ENCODE measurements at places on chromosomes 6 and 20.

- no peak for DNase-seq
Measured at GRCh38 chr6:121755485-121755884, 320.0 kb downstream of the GJA1 start.

GRCh38 chr20:56343861-56344381 is 14.9 kb upstream of the FAM210B start:
- DNase-seq, result peak; percentile 11

DNA sequence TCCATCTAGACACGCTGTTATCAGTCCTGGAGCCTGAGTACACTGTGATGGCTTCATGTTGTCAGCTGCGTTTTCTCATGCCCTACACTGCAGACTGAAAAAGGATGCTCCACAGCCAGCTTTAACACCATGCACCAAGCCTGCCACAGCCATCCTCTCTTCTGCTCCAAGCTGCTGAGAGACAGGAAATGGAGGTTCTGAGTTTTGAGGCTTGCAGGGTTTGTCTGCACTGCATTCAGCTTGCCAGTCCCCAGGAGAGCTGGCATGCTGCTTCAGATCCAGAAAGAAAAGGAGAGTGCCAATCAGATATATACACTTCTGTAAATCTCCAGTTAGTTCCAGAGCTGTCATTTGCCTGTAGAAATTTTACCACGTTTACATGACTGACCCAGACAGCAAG is 550.7 kb upstream of the FLRT3 start:
- DNase-seq, result no peak

DNA sequence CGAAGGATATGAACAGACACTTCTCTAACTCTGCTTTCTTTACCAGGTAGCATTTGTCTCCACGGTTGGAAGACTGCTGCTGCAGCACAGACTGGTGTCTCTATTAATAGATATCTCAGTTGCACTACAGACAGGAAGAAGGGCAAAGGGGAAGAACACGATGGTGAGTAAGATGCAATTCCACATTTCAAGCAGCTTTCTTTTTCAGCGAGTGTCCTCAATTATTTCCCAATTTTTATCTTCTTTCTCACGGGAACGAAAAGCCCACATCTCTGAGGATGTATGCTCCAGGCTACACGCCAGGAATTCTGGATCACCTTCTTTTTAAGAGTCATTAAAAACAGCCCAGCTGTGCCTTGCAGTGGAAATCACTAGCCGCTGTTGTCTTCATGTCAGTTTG is 311.6 kb upstream of the ECI2 start:
- DNase-seq, result peak; percentile 82

DNA sequence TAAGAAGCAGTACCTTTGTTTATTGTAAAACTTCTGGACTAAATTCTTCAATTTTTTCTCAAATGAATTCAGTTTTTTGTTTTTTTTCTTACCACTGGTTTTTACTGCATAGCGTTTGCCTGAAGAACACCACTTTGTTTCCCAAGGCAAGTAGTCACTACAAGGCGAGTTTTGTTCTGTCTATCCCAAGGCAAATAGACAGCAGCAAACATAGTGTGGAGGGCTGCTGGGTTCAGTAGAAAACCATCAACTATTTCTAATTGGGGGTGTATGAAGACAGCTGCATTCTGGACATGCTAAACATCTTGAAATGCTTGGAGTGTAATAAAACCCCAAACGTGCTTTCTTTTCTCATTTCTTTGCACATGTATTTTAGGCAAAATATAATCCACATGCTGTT is 197.4 kb downstream of the ESR1 start:
- DNase-seq, result no peak

DNA sequence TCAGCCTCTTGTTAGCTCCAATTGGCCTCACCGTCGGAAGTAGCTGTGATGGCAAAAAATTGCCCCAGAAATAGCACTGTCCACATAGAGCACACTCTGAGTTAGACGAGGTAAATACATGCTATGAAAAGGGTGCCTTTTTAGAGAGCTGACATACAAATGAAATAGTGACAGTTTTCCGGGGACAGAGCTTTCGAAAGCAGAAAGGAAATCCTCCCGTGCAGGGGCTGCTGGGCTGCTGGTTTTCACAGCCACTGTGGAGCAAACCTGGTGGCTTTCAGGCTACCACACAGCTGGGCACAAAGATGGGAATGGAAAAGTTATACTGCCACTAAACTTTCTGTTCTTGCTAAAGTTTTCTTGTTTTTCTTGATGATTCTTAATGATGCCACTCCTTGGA is 8.3 kb downstream of the SLPI start:
- no peak for DNase-seq

- DNase-seq, result no peak
Measured at GRCh38 chr6:50102676-50103075, 52.9 kb upstream of the DEFB112 start.

- DNase-seq, result no peak
Measured at GRCh38 chr6:31354158-31354863, 2.7 kb downstream of the HLA-B start.

DNA sequence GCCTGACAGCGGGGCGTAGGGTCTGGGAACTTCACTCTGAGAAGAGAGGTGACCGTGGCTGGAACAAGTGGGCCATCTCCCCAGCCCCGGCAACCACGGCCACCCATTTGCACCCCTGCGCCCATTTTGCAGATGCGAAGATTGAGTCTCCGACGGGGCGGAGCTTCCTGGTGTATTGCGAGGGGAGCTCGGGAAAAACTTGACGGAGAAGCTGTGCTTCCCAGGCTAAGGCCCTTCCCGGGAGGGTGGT is 653 bp downstream of the ZNF335 start:
- DNase-seq, result no peak

DNA sequence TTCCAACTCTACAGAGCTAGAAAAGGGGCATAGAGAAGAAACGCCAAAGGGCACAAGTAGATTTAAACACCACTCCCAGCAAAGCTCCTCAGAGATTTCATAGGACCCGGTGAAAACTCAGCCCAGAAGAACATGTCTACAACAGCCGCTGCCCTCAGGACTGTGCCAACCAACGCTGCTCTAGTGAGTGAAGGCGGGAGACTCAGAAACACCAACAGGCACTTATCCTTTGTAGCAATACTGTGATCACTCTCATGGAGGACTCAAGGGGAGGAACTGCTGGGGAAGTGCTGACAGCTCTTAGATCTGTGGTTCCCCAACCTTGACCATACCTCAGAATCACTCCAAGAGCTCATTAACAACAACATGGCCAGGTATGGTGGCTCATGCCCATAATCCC is 39.5 kb downstream of the STAU1 start:
- DNase-seq, result no peak

DNA sequence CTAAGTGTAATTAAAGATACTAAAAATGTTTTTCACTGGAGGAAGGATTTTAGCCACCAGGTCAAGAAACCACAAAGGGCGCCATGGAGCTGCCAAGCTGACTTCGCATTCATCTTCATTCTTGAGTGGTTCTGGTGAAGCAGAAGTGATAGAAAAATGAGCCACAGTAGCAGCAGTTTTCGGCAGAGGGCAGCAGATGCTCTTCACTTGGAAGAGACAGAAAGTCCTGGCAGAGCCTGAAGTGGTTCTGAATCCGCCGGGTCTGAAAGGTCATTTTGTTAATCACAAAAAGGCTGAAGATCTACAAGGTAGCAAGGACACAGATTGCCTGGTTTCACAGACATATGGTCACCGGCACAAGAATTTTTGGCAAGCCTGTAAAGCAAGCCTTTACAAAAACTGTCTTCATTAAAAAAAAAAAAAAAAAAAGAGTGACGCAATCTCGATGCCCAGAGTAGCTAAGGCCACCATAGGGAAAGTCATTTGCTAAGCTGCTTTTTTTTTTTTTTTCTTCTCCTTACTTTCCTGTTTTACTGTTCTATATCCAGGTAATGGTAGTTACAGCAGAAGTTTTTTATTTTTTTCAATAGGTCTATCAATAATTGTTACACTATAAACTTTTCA is 345.1 kb upstream of the AGPAT4 start:
- peak; percentile 45 for DNase-seq

DNA sequence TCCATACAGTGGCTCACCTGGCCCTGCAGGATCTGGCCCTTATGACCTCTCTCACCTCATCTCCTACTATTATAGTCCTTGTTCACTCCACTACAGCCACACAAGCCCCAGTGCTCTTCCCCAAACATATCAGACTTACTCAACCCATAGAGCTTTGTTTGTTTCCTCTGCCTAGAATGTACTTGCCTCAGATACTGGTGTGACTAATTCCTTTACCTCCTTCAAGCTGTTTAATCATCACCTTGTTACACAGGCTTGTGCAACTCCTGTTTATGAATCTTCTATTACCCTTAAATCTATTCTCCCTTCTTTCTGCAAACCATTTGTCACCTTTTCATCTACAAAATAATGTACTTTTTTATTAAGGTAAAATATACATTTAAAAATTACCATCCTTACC is 3.2 kb downstream of the DEFB125 start:
- DNase-seq, result no peak

DNA sequence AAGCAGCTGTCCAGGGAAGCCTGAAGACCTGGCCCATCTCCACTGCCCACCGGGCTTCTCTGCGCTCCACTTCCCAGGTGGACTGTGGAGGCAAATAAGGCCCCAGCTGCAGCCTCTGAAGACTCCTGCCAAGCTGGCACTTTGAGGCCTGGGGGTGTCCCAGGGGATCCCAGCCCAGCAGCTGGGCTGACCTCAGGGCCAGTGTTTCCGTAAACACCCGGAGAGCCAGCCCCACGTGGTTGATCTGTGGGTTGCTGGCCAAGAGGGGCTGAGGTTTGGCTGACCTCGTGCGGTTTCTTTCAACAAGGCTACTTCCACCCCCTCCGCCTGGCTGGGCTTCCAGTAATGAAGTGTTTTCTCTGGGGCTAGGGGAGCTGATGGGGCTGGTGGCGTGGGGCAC is 12.4 kb upstream of the CCN5 start:
- peak; percentile 83 for DNase-seq

DNA sequence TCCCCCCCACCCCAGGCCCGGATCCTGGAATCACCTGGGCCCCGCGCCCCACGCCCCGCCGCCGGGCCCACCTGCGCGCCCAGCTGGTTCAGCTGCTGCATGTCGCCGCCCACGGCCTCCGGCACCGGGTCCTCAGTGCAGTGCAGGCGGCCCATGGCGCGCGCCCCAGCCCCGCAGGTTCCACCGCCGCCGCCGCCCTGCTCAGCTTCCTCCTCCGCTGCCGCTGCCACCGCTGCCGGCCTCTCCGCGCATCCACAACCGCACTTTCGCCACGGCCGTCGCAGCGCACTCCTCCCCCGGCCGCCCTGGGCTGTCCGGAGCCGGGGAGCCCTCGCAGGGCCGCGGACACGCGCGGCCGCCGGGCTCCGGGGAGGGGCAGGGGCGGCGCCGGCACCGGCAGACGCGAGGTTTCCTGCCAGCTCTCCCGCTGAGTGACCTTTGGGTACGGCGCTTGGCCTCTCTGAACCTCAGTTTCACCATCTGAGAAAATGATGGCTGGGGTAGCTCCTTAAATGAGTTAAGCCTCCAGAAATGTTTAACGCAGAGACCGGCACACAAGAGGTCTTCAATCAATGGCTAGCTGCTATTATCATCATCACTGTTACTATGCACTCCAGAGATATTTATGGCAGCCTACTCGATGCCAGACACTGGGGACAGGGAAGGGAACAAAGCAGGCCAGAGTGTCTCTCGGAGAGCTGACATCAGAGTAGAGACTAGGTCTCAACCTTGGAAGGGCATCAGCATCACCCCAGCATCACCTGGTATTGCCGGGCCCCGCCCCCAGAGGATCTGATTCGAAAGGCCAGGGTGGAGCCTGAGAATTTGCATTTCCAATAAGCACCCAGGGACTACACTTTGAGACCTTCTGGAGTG is at the start of gene COMMD7:
COMMD7 (minus strand) TSS at position 231 of the 876 bp plus-strand sequence; CDS start at position 155, 76 bp downstream.
- DNase-seq, result peak; percentile 22

DNA sequence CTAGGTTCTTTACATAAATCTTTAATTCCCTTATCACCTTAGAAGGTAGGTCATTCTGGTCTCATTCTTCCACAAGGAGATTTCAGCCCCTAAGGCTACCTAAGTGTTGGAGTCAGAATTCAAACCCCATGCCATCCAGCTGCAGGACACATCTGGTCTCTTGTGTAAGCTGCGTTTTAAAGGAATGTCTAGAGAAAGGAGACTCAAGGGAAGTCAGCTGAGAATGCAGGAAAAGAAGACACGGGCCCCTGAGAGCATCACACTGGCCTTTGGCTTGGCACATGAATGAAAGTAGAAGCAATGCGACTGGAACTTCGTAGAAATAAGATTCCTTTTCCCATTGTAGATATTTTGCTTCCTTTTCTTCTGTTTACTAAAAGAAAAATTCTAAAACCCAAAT is 76.7 kb upstream of the SYNJ2 start:
- no peak for DNase-seq

- no peak for DNase-seq
Measured at GRCh38 chr20:31862506-31862905, 7.8 kb downstream of the DUSP15 start.

- peak; percentile 89 for DNase-seq
Measured at GRCh38 chr6:144286503-144287393, 1.6 kb downstream of the UTRN start.

GRCh38 chr6:98992535-98992934 is 44.8 kb upstream of the FBXL4 start:
- no peak for DNase-seq

- peak; percentile 51 for DNase-seq
Measured at GRCh38 chr6:68651011-68651985, 16.2 kb downstream of the ADGRB3 start.

GRCh38 chr20:8974009-8974708 is 94.7 kb upstream of the PLCB4 start:
- DNase-seq, result no peak

- peak; percentile 91 for DNase-seq
Measured at GRCh38 chr6:156718647-156719394, 58.4 kb upstream of the ARID1B start.

- no peak for DNase-seq
Measured at GRCh38 chr6:130713144-130713543, 114.1 kb upstream of the SMLR1 start.

DNA sequence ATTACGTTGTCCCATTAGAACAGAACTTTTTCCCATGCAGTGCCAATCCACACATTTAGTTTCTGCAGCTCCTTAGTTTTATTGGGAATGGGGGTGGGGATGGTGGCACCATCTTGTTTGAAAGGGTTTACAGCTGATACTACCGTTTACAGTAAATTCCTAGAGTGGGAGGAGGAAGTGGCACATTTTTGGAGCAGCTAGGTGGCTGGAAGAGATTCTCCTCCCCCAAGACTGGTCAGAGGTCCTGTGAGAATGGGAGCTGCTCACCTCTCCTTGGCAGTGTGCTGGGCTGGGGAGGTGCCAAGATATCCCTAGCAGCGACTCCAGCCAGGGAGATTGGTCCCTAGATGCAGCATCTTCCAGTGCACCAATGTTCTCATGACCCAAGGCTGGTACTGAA is 12.4 kb upstream of the CCN6 start:
- no peak for DNase-seq

GRCh38 chr20:48281501-48281900 is 496.2 kb upstream of the SULF2 start:
- DNase-seq, result no peak

Measured in brain microvascular endothelial cell (primary cell).